ENCODE measurements at places on chromosomes 3 and 15. TPM values are rescaled to one million over a fixed set of nuclear protein-coding genes. Genes with fewer than 3 reads are reported as not detected.

GRCh38 chr3:42134867-42135464 is 43.8 kb downstream of the TRAK1 start:
- no peak for DNase-seq

DNA sequence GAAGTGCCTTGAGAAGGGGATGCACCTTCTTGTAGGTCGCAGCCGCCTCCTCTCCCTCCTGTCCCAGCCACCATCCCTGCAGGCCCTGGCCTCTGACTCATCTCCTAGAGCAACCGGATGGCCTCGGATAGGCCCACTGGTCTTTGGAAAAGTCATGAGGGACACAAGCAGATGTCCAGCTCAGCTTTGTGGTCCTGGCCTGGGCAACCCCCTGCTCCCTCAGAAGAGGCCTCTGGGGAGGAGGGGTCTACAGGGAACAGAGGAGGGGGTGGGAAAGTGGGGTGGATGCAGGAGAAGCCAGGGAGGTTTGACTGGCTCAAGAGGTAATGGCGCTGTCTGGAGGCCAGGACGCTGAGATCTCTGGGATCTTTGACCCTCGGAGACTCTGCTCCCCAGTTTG is 259.2 kb upstream of the TLE3 start:
- DNase-seq, result no peak

- DNase-seq, result no peak
Observed at GRCh38 chr3:187960820-187961219, 193.1 kb upstream of the LPP start.

- DNase-seq, result no peak
Observed at GRCh38 chr3:46905213-46905560, 27.7 kb downstream of the PTH1R start.

DNA sequence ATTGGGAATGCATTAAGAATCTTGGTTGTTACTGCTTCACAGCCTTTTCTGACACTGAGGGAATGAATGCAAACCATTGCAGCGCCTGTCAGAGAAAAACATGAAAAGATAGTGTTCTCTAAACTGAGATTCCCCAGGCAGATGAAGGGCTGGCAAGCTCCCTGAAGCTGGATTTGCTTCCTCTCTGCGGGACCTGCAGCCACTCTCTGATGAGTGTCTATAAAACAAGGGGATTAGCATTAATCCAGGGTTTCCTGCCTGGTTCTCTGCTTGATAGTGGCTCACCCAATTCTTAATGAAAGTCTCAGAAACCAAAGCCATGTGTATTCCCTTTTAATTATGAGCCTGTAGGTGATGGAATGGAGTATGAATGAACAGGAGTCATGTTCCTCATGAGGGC is 344.3 kb upstream of the UMPS start:
- DNase-seq, result no peak

DNA sequence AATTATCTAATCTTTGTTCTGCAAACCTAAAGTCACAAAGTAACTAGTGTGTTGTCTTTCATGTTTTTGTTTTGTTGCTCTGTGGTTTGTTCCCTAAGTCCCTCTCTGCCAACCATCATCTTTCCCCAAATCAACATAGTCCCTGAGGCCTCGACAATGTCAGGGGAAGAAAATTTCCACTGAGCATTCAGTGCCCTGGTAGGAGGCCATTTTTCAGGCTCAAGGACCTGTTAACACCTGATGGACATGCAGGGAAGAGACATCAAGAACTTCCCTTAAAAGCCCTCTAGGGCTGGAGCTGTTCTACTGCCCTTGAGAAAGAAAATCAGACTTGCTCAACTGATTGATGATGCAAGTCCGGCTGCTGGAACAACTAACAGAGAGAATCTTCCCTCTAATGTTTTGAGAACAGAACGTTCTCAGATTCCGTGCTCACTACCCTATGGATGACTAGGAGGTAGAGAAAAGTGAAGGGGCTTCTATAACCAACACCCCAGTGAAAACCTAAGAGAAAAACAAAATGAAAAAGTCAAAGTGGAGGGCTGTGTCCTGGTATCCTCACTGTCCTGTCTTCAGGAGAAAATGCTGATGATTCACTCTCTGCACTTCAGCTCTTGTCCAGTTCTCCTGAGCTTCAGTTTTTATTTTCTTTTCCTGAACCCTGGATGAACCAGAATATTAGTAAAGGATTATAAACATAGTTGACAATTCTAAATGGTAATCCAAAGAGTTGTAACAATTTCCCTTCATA is 373.1 kb downstream of the FOXP1 start:
- peak; percentile 22 for DNase-seq

- no peak for DNase-seq
Observed at GRCh38 chr15:70252056-70252950, 154.6 kb upstream of the TLE3 start.

Gene ZNF654
- 5.1 TPM for total RNA-seq

Gene TEX55
- not detected for total RNA-seq
